ENCODE measurements at places on chromosomes 12 and 14.

- DNase-seq, result no peak
Observed at GRCh38 chr12:53127169-53127568, 23.9 kb downstream of the SOAT2 start.

DNA sequence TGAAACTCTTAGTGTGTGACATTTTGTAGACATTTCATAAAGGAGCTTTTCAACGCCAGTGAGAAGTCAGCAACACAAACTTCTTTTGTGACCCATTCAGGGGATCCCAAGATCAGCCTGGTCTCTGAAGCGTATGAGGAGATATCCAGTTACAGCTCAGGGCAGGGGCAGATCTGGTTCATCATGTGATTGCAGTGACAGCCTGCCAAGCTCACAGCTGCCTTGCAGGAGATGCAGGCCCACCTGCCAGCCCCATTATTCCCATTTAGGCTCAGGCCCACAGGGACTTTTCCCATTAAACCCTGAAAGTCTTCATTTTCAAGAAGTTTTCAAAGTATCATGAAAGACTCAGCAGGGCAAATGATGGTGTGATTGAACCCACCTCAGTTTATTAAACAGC is 38.3 kb downstream of the SRGAP1 start:
- no peak for DNase-seq

- no peak for DNase-seq
Observed at GRCh38 chr14:68089146-68089731, 269.7 kb downstream of the RAD51B start.

- DNase-seq, result no peak
Observed at GRCh38 chr12:104529130-104529874, 72.6 kb downstream of the CHST11 start.

DNA sequence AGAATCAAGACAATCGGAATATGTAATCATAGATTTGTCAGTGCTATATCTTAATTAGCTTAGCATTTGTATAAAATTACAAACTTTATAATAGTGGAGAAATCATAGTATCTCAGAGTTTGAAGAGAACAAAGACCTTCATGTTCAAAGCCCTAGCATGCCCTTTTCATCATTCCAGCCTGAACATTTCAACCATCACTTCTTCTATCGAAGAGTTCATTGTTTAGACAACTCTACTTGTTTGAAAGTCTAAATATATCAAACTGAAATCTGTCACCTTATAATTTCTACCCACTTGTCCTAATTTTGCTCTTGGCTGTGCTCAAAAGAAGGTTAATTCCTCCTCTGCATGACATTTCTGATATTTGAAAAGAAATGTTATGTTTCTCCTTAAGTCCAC is 325.9 kb downstream of the GPHN start:
- DNase-seq, result no peak

DNA sequence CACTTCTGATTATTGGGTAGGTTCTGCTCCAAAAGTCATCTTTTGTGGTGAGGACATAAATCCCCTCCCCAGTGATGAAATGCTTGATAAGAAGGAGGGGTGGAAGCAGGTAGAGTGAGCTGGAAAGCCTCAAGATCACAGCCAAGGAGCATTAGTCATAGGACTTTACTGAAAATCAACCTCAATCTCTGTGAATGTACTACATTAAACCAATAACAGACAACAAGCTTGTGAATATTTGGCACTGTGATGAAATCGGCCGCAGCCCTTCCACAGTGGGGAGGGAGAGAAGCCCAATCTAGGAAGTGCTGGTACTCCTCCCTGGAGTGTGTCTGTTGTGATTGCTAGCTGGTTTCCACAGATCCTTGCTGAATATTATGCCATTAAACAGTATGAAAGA is 41.2 kb upstream of the PTCSC3 start:
- DNase-seq, result no peak

- DNase-seq, result no peak
Observed at GRCh38 chr12:110338754-110339153, 57.7 kb downstream of the ATP2A2 start.

DNA sequence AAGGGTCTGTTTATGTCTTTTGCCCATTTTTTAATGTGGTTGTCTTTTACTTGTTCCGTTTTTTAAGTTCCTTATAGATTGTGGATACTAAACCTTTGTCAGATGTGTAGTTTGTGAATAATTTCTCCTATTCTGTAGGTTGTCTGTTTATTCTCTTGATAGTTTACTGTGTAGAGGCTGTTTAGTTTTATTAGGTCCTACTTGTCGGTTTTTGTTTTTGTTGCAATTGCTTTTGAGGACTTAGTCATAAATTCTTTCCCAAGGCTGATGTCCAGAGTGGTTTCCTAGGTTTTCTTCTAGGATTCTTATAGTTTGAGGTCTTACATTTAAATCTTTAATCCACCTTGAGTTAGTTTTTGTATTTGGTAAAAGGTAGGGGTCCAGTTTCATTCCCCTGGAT is 33.9 kb downstream of the SLC39A9 start:
- DNase-seq, result no peak

DNA sequence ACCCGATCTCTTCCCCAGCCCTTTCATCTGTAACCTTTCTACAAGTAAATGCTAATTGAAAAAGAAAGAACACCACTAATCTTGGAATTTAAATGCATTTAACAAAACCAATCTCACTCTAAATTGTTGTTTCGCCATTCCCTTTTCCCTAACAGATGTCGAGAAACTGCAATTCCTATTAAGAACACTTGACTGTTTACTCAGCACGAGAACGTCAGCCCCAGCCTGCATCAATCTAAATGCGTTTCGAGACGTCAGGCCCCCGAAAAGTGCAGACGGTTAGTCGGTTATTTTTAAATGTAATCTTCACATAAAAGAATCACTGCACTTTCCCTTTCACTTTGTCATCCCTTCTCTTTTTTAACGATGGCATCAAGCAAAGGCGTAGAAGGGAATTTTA is 837.6 kb downstream of the VRK1 start:
- DNase-seq, result no peak

- no peak for DNase-seq
Observed at GRCh38 chr14:26344596-26344995, 253.2 kb downstream of the NOVA1 start.

DNA sequence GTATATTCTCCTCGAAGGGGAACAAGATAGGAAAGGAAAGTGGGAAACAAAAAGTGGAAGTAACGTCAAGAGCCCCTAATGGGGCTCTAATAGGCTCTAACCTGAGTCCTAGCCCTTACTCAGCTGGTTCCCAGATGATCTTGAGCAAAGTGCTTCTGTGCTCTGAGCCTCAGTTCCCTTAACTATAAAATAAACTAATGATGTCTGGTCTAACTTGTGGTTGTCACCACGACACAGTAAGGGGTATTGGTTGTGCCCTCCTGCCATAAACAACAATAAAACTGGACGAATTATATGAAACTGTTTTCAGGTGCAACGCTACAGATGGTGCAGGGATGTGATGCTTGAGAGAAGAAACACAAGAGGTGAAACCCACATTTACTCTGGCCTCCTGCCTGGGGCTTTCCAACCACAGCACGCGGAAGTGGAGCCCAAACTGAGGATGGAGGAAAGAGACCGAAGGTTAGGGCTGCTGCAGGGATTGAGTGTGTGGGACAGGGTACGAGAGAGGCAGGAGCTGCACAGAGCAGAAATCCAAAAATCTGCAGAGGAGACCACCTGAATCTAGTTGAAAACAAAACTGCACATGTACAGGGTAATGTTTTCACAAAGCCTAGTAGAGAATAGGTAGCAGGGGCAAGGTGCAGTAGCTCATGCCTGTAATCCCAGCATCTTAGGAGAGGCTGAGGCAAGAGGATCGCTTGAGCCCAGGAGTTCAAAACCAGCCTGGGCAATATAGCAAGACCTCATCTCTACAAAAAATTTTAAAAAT is 45.6 kb upstream of the BCL2L14 start:
- no peak for DNase-seq

GRCh38 chr12:68331500-68331868 is 678 bp downstream of the MDM1 start:
- no peak for DNase-seq

GRCh38 chr12:91273560-91273959 is 90.9 kb upstream of the DCN start:
- no peak for DNase-seq

DNA sequence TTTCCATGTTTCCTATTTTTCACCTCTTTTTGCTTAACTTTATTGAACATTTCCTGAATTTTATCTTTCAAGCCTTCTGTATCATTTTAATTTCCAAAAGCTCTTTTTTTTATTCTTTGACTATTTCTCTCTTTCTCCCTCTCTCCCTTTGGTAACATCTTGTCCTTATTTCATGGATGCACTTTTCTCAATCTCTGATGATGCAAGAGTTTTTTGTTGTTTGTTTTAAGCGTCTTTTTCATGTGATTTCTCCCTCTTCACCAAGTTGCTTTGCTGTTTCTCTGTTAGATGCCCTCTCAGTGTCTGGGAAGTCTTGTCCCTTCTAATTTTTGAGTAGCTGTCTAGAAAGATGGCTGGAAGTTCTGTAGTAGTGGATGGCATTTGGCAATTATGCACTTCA is 62.6 kb downstream of the ANO6 start:
- no peak for DNase-seq

GRCh38 chr12:111353603-111354295 is 15.1 kb downstream of the PHETA1 start:
- no peak for DNase-seq

DNA sequence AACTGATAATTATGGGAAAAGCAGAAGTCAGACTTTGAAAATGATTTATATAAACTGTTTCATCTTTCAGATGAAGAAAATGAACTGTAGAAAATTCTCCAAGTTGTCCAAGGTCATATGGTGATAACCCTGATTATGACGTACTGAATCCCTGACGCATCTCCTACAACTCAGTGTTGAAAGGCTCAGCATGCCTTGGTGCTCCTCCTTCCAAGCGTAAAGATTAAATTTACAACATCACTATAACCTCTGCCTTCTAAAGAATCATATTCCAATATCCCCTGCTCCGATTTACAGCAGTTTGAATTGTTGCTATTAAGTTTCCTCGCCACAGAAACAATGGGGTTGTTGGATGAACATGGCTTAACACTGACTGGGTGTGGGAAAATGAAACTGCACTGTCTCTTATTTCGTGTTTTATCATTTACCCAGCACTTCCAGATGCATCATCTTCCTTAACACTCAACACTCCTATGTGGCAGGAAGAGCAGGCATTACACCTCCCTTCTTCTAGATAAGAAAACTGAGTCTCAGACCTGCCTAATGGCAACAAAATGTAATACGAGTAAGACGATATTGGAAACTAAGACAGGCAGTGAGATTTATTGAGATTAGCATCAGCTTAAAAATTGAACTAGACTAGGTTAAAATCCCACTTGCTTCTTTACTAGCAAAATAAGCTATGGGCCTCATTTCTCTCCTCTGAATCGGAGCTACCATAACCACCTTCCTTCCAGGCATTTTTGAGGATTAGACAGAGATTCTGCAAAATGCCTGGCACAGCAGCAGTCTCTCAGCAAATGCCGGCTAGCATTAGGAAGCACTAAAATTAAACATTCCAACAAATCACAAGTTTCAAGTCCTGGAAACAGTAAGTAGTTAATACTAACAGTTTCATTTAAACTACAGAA is 74.2 kb downstream of the PPM1H start:
- DNase-seq, result no peak

DNA sequence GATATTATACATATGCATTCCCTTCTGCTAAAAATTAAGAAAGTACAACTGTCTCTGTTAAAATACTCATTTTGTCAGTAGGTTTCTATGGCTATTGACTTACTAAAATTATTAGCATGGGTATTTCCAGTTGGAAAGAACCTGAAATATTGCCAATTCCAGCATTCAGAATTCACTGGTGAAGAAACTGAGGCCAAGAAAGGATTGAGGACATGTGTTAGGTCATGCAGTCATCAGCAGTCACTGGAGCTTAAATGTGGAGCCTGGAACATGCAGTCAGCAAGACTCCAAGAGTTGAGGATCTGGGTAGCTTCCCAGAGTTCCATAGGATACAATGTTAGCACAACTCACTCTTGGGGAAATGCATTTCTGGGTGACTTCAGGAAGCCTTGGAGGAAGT is 1335.6 kb downstream of the AACS start:
- DNase-seq, result no peak

- no peak for DNase-seq
Observed at GRCh38 chr12:130435826-130436225, 98.1 kb downstream of the PIWIL1 start.

GRCh38 chr12:93706824-93707223 is 29.6 kb downstream of the CRADD start:
- DNase-seq, result no peak

- DNase-seq, result no peak
Observed at GRCh38 chr14:54435500-54435981, 5.6 kb downstream of the CNIH1 start.

DNA sequence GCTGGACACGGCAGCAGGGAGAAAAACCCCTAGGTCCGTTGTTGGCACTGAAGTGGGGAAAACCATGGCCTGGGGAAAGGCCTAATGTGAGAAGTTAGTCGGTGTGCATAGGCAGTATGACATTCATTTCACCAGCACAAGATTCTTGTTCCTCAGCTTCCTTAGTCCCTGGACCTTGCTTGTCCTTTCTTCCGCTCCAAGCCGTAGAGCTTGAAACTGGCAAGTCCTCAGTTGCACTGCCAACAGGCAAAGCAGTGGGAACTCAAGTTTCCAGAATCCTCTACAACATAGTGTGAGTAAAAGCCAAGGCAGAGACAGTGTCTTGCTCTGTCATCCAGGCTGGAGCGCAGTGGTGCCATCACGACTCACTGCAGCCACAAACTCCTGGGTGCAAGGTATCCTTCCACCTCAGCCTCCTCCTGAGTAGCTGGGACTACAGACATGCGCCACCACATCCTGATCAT is 138.5 kb upstream of the AMIGO2 start:
- DNase-seq, result no peak

GRCh38 chr12:68967046-68967445 is 34.1 kb upstream of the CPM start:
- no peak for DNase-seq

DNA sequence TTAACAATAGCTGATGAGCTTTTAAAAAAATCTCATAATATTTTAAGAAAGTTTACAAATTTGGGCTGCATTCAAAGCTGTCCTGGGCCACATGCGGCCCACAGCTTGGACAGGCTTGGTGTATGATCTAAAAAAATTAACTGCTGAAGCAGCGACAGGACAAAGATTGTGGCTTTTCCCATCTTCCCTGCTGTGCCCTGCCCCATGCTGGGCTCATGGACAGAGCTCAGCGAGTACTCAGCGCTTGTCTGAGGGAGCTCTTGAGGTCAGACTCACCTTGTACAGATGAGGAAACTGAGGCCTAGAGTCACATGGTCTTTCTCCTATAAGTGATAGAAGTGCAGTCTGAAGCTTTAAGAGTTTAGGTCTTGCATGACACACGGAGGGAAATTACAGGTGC is 15.0 kb downstream of the EVL start:
- DNase-seq, result no peak

GRCh38 chr14:24904533-24904932 is 145.4 kb downstream of the STXBP6 start:
- DNase-seq, result no peak

- no peak for DNase-seq
Observed at GRCh38 chr12:101714877-101715444, 17.5 kb downstream of the CHPT1 start.

DNA sequence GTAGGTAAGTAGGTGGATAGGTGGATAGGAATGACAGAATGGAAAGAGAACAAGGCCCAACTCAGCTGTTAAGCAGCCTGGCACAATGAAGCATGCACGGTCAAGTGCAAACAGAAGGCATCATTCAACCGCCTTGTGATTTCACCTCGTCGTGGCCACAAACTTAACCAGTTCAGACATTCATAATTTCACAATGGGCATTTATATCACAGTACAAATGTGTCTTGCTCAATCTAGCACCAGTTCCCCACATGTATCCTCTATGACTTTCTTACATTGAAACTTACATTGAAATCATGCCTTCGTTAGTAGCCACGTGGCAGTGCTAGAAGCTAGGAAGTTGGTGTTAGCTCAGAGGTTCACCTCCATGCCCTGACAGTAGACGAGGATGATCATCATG is 207.5 kb downstream of the ETV6 start:
- DNase-seq, result no peak
